ENCODE measurements at places on chromosomes 13 and 19.

GRCh38 chr19:19224852-19225494, 13.2 kb downstream of the NCAN start:
- DNase-seq, result peak; percentile 97

DNA sequence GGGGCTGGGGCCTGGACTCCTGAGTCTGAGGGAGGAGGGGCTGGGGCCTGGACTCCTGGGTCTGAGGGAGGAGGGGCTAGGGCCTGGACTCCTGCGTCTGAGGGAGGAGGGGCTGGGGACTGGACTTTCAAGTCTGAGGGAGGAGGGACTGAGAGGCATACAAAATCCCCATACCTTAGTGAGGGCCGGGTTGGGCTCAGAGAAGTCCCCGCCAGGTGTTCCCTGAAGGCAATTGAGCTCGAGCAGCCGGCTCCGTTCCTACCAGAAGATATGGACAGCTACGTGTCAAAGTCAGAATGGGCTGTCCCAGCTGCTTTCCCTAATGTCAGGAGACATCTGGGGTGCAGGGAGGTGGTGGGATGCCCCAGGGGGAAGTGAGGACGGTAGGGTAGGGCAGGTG, 9.5 kb downstream of the PHLDB3 start:
- DNase-seq, result no peak

DNA sequence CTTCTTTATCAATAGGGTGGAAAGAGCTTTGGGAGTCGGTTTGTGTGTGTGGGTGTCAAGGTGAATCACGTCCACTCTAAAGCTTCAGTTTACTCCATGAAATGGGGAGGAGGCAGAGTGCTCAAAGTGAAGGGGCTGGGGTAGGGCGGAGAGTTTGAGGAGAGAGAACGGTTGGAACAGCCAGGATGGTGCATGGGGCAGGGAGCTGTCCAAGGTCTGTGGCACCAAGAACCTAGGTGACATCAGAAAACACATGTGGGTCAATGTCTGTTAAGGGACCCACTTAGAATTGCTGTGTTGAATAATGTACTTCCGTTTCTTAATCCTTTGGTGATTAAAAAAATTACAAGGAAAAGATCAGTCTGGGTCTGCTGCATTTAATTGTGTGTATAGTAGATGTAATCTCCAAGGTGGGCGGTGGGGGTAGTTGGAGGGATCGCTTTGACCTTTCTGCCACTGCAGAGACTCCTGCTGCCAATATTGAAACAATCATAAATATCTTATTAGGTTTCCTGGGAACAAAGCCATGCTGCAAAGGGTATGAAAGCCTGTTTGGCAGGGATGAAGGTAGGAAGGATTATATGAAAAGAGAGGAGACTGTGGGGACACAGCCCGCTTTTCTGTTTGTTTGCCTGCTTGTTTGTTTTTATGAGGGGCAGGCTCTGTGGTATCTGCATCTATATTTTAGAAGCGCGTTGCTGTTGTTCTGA, 122.3 kb downstream of the ATP8A2 start:
- DNase-seq, result peak; percentile 79

DNA sequence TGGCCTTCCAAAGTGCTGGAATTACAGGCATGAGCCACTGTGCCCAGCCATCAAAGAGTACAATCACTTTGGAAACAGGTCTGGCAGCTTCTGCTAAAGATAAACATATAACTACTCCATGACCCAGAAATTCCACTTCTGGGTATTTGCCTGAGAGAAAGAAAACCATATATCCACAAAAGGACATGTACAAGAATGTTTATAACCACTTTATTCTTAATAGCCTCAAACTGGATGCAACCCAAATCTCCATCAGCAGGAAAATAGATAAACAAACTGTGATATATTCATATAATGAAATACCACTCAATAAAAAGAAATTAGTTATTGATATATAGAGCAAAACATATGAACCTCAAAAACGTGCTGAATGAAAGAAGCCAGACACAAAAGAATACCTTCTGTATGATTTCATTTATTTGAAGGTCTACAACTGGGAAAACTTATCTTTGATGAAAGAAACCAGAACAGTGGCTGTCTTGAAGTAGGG, 40.5 kb downstream of the TEX26 start:
- no peak for DNase-seq

- no peak for DNase-seq
Observed at GRCh38 chr13:62837895-62838294, 1422.2 kb upstream of the PCDH20 start.

GRCh38 chr13:25901460-25902376, 150.1 kb downstream of the SHISA2 start:
- no peak for DNase-seq

- DNase-seq, result no peak
Observed at GRCh38 chr13:100182900-100183490, 94.1 kb downstream of the PCCA start.

DNA sequence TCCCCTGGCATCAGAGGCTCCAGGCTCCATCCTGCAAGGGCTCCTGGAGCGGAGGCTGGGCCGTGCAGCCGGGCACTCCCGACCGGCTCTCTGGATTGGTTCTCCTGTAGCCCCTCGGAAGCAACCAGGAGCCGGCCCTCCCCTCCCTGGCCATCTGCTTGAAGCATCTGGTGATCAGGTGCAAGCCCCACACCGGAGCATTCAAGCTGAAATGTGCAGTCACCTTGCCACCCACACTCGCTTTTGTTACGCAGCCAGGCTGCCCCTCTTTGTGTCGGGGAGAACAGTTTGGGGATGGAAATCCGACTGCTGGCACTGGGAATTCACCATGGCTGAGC, 258.8 kb downstream of the ZNF536 start:
- DNase-seq, result no peak

DNA sequence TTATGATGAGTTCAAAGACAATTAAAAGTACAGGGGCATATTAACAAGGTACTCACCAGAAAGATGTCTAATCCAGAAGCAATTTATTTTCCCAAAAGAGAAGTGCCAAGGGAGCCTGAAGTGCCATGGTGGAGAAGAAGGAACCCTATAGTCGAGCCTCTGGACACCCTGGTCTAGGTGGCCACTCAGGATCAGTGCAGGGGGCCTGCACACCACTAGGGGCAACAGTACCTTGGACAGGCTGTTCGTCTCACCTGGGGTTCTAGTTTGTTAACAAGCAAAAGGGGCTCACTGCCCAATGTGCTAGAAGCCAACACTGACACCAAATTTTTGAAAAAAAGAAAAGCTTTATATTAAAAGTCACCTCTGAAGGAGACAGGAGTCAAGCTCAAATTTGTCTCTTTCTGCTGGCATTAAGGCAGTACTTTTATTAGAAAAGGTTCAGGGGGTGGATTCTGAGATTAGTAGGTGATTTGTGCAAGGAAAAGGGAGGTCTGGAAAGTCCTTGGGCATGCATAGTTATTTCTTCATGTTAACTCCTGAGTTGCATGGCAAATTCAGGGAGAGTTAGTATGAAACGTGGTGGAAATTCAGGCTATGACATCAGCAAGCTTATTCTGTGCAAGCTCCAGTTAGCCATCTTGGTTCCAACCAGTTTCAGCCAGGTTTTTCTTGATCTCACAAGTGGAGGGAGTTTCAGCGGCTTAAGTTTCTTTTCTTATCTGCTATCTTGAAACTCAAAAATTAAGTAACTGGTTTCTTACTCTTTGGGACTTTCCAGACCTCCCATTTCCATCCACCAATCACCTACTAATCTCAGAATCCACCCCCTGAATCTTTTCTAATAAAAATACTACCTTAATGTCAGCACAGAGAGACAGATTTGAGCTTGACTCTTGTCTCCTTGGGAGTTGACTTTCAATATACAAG, 884 bp upstream of the CBY2 start:
- no peak for DNase-seq

GRCh38 chr13:80242728-80243427, 98.0 kb downstream of the SPRY2 start:
- no peak for DNase-seq

- peak; percentile 94 for DNase-seq
Observed at GRCh38 chr19:45667620-45668341, at the start of gene GIPR. Gene GIPR, plus strand, starts transcription at chr19:45668221. Its CDS starts 1,300 bp downstream, at chr19:45669521.

- DNase-seq, result peak; percentile 86
Observed at GRCh38 chr19:46546194-46546896, 50.7 kb upstream of the PNMA8B start.

- no peak for DNase-seq
Observed at GRCh38 chr13:94662274-94662945, 49.9 kb downstream of the SOX21 start.

DNA sequence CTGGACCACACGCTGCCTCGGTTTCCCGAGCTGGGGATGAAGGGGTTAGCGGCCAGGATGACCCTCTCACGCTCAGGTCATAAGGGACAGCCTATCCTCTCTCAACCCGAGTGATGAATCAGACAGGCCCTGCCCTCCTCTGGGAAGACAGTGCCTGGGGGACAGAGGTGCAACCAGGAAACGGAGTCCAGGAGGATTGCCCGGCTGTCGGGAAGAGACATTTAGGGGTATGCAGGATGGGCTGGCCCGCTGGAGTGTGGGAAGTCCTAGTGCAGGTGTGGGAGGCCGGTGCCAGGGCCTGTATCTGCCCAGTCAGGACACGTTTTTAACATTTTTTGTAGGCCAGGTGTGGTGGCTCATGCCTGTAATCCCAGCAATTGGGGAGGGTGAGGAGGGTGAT, 8.3 kb downstream of the LSM7 start:
- no peak for DNase-seq

DNA sequence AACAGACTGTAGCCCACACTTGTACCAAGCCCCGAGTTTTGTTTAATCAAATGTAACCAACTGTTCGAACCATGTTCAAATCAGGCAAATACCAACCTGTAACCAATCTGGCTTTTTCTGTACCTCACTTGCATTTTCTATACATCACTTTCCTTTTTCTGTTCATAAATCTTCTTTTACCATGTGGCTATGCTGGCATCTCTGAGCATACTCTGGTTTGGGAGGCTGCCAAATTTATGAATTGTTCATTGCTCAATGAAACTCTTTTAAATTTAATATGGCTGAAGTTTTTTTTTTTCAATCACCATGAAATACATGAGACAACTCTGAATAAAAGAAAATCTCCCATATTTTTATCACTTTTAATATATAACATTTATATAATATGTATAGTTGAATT, 256.1 kb downstream of the SLITRK6 start:
- no peak for DNase-seq
